ENCODE measurements at places on chromosomes 2 and 18. TPM values are rescaled to one million over a fixed set of nuclear protein-coding genes. Genes with fewer than 3 reads are reported as not detected.

The B4GALT6 gene
- 5.7 TPM for total RNA-seq

The COLEC12 gene
- total RNA-seq = 31.6 TPM

The SATB2 gene
- total RNA-seq = 9.1 TPM

The RAB27B gene
- total RNA-seq = 4.6 TPM

The ASPRV1 gene
- total RNA-seq = 3.4 TPM

The CKAP2L gene
- 8.2 TPM for total RNA-seq

The ZSCAN30 gene
- 29.4 TPM for total RNA-seq

The CYP26B1 gene
- total RNA-seq = 48.2 TPM

The TUBA4B gene
- total RNA-seq = not detected

The SERPINB4 gene
- not detected for total RNA-seq

The GRHL1 gene
- total RNA-seq = 5.4 TPM

The C2orf72 gene
- total RNA-seq = 3.0 TPM

The ZNF804A gene
- total RNA-seq = 0.99 TPM

The WDR33 gene
- total RNA-seq = 51.6 TPM

The PDIA6 gene
- 166 TPM for total RNA-seq

The CPLX4 gene
- not detected for total RNA-seq

The RELCH gene
- total RNA-seq = 43.2 TPM

The LONRF2 gene
- total RNA-seq = 4.3 TPM

The CCDC141 gene
- total RNA-seq = 8.2 TPM

The HOXD13 gene
- total RNA-seq = 0.06 TPM

The RAMP1 gene
- 26.7 TPM for total RNA-seq

The SERPINB10 gene
- 1.2 TPM for total RNA-seq

The FRZB gene
- total RNA-seq = 7.8 TPM

The RUFY4 gene
- total RNA-seq = 0.29 TPM

The GPAT2 gene
- total RNA-seq = 2.0 TPM

The SIGLEC15 gene
- 0.41 TPM for total RNA-seq

The FAM237A gene
- not detected for total RNA-seq

The AMER3 gene
- total RNA-seq = 0.23 TPM

The INO80B gene
- 22.7 TPM for total RNA-seq

The NT5C1B gene
- not detected for total RNA-seq

The PID1 gene
- 10.3 TPM for total RNA-seq

The DNAJC5G gene
- total RNA-seq = 0.12 TPM

The CDCA7 gene
- total RNA-seq = 12.0 TPM

The GKN2 gene
- 0.53 TPM for total RNA-seq

The FAM228B gene
- 18.7 TPM for total RNA-seq

The OXER1 gene
- total RNA-seq = 8.1 TPM

The TCF7L1 gene
- total RNA-seq = 14.1 TPM

The METAP1D gene
- 15.4 TPM for total RNA-seq

The FBXO48 gene
- total RNA-seq = 0.53 TPM

The PPP3R1 gene
- 43.0 TPM for total RNA-seq

The ONECUT2 gene
- total RNA-seq = 0.06 TPM

The CNRIP1 gene
- 22.1 TPM for total RNA-seq

The IGFBP5 gene
- 522 TPM for total RNA-seq

The ZRANB3 gene
- 13.0 TPM for total RNA-seq

The CD8B gene
- total RNA-seq = 0.88 TPM

The THAP4 gene
- 82.2 TPM for total RNA-seq

The TRIM43 gene
- total RNA-seq = 0.18 TPM

The SPR gene
- 9.1 TPM for total RNA-seq

The GFPT1 gene
- 26.3 TPM for total RNA-seq

The MTX2 gene
- 74.2 TPM for total RNA-seq

The EHD3 gene
- 26.4 TPM for total RNA-seq

The TEKT4 gene
- total RNA-seq = 0.29 TPM

The UGT1A6 gene
- 3.4 TPM for total RNA-seq

The CCDC142 gene
- total RNA-seq = 31.2 TPM

The ZNF396 gene
- total RNA-seq = 3.9 TPM

The POTEI gene
- 0.06 TPM for total RNA-seq

Measured in metanephros (tissue), 2 donors.